Ureter (tissue), 1 donor: ENCODE measurements at places on chromosomes 1 and 21.

DNA sequence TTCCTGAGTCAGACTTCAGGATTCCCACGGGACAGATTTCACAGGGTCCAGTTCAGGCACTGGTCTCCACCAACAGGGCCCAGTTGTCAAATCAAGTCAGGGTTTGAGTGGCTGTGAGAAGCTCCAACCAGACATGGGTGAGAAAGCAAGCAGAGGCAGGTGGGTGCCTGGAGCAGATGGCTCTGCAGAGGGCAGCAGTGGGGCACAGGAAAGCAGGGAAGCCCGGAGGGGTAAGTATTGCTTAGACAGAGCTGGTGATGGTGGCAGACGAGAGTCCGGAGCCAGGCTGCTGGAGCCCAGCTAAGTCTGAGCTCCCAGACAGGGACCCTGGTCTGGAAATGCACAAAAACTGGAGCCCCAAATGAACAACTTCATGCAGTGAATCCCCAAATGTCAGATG is 40.4 kb downstream of the RIMS3 start:
- no peak for DNase-seq

- DNase-seq: no peak
Measured at GRCh38 chr1:97505816-97506215, 415.0 kb downstream of the DPYD start.

DNA sequence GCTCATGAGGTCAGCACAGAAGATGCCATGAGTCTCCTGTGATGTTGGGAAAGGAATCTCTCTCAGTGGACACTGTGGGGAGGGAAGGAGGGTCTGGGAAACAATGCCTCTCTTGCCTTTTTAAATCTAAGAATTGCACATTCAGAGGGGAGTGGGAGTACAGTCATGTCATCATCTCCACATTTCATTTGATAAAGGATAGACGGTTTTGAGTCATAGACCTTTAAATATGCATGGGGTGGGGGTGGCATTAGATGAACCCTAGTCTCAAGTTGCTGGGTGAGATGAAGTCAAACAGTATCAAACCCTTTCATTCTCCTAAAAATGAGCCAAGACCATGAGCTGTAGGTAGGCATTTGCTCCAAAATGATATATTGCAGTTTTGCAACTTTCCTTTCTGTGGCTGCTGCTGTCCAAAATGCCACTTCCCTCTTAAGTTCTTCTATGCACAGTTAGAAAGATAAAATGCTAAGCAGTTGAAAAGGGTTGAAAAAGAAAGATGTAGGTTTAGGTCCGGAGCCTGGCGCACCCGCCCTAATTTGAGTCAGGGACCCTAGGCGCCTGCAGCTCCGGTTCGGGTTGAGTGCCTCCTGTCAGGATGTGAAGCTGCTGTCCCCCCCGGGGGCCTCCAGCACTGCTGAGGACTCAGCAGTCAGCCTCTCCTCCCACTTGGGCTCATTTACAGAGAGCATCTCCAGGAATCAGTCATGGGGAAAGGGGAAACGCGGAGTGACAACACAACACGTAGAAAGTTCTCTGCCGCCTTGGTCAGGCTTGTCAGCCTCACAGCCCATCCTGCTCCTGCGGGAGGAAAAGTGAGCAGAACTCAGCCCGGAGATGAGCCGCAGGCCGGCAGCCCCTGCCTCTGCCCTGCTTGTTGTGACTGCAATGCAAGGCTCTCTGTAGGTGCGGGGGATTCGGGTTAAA is 479.3 kb upstream of the RUNX1 start:
- DNase-seq: peak; percentile 45

DNA sequence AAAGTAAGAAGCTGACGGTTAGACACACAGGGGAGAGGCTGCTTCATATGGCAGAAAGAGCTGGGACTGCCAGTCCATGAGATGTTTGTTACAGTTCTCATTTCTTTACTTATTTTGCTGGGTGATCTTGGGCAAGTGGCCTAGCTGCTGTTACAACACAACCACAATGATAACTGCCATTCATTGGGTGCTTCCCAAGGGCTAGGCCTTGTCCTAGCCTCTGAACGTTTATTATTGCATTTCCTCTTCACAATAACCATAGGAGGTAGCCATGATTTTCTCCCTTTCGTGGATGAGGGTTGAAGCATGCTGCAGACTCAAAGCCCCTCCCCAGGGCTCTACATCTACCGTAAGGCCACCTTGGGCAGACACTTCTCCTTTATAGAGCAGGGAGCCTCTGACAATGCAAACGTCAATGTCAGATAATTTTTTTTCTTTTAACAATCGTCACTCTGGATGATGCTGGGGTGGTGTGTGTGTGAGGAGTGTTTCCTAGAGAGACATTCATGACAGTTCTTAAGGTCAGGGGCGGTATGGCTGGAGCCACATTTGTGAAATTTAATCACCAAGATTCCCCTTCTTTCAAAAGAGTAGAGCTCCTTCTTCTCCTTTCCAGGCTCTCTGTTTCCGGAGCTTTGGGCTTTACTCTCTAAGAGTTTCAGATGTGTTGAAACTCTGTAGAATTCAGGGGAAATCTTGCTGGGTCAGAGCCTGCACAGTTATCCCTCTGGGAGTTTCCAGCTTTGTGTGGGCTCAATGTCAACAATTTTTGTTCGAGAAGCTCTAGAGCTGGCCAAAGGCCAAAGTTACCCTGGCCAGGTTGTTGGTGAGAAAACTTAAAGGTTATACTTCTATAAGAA is 138.5 kb upstream of the SGIP1 start:
- no peak for DNase-seq

DNA sequence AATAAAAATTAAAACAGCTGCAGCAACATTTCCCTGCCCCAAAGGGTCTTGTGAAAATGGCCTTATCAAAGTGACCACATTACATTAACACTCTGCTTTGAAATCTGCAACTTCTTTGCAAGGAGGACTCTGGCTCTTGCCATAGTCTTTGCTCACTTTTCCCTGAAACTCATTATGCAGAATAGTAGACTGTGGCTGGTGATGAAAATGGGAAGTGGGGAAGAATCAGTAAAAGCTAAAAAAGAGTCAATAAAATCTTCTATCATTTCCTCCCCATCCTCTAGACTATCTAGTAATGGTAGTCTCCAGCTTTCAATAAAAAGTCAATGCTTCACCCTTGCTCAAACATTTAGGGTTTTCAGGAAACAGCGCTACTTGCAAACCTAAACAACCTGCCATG is 18.6 kb upstream of the NUP133 start:
- DNase-seq: no peak

GRCh38 chr1:156143765-156144489 is 9.5 kb upstream of the SEMA4A start:
- DNase-seq: no peak

DNA sequence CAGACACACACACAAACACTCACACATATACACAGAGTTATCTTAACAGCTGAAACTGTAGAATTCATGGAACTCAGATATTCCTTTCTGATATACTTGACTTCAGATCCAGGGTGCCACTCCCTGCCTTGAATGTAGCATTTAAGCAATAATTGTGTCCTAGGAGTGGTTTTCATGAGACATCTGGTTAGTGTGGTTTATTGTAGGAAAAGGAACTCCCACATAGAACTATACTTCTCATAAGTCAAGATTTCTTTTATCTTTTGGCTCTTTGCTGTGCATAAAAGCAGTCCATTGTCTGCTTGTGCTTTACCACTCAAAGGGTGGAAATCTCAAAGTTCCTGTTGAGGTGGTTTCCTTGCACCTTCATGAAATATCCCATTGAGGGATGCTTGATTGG is 272.6 kb upstream of the SGIP1 start:
- no peak for DNase-seq

- DNase-seq: no peak
Measured at GRCh38 chr21:42459082-42459460, 37.0 kb downstream of the RSPH1 start.

- no peak for DNase-seq
Measured at GRCh38 chr1:109947582-109948284, 36.8 kb upstream of the AHCYL1 start.

GRCh38 chr1:108041360-108042142 is 76.6 kb upstream of the VAV3 start:
- no peak for DNase-seq

DNA sequence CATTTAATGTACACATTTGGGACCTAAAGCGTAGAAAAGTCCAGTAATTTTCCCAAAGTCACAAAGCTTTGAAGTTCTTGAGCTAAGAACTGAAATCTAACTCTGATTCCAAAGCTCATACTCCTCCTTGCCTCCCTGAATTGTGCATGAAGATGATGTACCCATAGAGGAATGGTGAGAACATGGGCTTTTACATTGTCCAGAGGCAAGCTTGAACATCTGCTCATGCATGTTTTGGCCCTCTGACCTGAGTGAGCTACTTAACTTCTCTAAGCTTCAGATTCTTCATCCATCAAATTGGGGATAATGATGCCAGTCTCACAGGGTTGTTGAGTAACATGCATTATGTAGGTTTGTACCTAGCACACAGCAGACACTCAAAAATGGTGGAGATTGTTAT is 258.4 kb upstream of the HOOK1 start:
- no peak for DNase-seq

DNA sequence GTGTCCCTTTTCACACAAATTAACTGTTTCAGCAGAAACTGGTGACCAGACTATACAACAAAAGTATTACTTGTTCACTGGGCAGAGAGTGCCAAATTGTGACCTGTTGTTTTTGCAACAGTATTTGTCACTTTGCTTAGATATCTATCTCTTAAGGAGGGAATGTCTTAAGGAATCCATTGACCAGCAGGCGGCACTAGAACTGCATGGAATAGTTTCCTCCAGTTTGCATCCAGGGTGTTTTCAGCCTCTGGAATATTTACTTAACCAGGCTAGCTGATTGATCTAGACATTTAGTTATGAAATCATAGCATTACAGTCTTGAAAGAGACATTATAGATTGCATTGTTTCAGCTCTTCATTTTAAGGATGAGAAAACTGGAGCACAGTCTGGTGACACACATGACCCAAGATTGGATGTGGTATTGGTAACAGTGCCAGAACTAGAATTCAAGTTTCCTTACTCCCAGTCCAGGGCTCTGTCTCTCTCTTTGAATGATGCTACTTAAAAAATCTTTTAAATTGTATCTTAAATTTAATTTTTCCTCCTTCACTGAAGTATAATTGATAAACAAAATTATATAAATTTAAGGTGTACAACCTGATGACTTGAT is 16.9 kb downstream of the RPTN start:
- peak; percentile 67 for DNase-seq

DNA sequence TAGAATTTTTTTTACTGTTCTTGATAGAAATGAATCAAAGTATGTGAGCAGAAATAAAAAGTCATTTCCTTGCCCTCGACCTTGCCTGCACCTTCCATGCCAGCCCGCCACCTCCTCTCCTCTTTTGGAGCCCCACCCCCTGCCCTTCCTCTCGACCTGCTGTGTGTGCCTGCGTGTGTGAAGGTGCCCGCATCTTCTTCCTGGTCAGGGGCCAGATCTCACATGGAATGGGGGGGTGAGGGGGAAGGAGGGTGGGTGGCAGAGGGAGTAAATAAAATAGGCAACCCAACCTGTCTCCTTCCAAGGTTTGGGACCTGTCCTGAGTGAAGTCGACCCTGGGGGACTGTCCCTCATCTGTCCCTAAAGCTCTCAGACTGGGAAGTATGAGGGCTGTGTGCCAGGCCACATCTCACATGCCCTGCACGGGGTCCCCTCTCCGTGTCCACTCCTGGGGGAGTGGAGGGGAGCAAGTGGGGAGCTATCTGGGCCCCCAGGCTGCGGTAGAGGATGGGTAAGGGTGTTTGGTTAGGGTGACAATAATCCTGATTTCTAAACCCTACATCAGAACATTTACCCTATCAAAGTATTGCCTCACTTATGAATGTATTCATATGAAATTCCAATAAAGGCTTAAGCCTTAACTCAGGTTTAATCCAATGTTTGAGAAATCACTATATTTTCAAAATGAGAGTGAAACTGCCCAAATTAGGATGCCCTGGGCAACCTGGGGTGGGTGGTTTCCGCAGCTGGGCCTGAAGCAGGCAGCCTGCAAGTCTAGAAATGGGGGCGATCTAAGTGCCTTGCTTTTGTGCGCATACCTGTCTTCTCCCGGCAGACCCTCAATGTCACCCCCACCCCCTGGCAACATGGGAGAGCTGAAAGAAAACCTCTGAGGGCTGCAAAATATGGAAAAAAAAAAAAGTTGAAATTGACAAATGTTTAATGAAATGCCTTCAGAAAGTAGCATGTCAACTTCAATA is 15.4 kb downstream of the AMPD2 start:
- peak; percentile 38 for DNase-seq

DNA sequence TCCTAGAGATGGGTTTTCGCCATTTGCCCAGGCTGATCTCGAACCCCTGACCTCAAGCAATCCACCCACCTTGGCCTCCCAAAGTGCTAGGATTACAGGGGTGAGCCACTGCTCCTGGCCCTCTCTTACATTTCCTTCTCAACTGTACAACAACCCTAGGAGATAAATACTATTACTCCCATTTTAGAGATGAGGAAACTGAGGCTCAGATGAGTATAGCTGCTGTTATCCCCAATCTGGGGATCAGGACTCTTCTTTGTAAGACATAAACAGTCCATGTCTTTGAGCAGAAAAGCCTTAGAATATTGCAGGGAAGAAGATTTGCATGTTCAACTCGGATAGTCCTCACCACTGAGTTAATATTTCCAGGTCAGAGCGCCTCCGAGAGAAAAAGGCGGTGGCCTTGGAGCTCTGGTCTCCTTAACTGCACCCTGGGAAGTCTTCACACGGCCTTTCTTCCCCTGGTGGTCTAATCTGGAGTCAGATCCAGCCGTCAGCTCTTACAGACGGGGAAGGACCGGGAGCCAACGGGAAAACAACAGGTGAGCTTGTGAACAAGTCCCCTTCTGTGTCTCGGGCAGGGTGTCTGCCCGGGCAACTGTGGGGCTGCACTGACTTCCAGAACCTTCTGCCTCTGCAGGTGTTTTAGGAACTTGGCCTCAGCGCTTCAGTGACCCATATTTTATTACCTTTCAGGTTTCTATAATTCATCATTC is 5.9 kb upstream of the OLIG1 start:
- DNase-seq: no peak

- DNase-seq: no peak
Measured at GRCh38 chr1:190476321-190476720, 1.3 kb downstream of the BRINP3 start.
